ENCODE measurements at places on chromosomes 3 and 15.
A peak's percentile ranks its signal among the peaks of the same experiment; 100 is the strongest.

DNA sequence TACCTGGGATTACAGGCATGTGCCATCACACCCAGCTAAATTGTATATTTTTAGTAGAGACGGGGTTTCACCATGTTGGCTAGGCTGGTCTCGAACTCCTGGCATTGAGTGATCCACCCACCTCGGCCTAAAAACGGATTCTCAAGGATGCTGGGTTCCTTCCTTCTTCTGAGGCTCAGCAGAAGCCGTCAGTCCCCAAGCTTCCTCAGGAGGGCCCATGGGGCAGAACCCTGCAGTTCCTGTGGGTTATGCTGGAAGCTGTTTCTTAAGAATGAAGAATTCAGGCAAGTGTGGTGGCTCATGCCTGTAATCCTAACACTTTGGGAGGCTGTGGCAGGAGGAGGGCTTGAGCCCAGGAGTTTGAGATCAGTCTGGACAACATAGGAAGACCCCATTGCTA lies 29.0 kb upstream of the ZNF710 start:
- DNase-seq: no peak

DNA sequence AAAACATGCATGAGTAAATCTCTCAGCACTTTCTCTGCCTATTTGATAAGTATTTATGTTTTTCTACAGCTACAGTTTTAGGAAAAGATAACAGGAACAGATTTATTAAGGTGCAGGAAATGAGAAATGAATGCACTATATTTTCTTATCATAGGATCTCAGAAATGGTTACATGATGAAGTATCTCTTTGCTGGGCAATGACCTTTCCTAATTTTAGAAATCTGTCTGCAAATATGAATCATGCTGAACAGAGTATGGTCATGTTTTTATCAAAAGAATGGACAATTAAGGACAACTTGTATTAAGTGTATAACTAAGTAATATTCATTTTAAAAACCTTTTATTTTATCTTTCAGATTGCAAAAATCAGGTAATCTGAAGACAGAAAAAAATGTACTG lies 53.8 kb upstream of the SPPL2A start:
- no peak for DNase-seq

DNA sequence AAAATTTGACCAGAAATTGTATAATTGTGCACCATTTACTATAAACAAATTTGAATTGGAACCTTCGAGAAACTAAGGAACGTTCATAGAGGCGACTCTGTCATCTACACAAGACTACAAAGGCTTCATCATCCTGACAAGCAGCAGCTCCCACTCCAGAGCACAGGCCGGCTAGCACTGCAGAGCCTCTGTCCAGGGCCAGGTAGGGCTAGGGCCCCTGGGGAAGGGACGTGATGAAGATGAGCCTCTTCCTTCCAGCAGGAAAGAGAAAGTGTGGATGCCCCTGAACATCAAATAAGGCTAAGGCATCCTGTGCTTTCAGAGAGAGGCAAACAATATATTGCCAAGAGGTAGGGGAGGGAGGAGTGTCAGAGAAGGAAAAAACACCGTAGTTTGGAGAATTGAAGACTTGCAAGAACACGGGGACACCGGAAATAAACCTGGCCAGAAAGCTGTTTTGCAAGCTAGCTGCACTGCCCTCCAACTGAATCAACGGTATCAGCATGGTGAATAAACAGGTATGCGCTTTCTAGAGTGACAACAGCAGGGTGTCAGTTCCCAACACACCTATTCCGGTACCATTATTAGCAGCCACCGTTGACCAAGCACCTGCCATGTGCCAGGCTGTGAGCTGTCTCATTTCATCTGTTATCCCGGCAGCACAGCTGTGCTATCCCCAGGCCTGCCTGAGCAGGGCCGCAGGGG lies 12.4 kb downstream of the XXYLT1 start:
- no peak for DNase-seq

DNA sequence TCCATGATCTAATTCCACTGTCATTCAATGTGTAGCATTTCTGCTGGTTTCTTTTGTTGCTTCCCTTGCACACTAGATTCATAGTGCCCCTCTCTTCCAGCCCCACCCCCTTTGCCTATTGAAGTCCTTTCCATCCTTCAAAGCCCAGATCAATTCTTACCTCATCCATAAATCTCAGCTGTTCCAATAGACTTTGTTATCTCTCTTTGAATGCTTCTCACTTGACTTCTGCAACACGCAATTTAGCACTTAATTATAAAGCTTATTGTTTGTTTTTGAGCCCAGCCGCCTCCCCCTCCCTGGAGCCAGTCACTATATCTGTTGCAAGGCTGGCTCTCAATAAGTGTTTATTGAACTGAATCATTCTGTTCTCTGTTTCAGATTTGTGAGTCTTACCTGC lies 174.6 kb upstream of the TBL1XR1 start:
- no peak for DNase-seq

GRCh38 chr3:129769616-129770015 lies 123.9 kb downstream of the TMCC1 start:
- no peak for DNase-seq

- DNase-seq: no peak
Measured at GRCh38 chr3:176780766-176781165, 416.5 kb downstream of the TBL1XR1 start.

DNA sequence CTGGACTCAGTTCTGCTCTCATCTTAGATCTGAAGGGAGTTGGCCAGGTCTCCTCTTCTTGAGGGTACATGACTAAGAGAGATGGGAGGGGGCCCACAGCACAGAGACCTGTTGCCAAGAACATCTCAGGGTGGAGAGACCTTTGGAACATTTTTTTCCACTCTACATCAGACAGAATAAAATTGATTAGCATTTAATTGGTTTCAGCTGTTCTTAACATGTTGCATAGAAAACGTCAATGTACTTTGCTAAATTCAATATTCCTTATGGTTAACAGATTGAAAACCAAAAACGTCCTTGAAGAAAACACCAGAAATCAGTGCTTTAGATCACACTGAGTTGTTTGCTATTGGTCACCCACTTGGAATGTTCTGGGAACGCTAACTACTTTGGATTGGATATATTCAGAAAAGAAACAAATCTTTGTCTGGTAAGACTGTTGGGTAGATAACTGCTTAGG lies 36.4 kb upstream of the FSTL1 start:
- DNase-seq: no peak

DNA sequence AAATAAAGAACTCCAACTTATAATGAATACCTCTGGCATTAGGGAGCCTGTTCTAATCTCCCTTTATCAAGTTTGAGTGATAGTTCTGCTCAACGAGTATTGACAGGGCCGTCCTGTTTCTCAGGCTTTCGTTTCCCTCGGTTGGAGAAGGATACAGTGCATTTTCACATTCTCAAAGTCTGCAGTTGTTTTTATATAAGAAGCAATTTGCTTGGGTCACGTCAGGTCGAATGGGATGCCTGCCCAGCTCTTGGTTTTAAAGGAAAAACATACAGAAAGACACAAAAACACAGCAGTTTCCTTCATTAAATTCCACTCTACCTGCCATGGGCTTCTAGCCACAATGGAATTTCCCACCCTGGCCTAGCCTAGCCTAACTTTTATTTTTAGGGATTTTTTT lies 366.3 kb downstream of the TIGIT start:
- DNase-seq: no peak

DNA sequence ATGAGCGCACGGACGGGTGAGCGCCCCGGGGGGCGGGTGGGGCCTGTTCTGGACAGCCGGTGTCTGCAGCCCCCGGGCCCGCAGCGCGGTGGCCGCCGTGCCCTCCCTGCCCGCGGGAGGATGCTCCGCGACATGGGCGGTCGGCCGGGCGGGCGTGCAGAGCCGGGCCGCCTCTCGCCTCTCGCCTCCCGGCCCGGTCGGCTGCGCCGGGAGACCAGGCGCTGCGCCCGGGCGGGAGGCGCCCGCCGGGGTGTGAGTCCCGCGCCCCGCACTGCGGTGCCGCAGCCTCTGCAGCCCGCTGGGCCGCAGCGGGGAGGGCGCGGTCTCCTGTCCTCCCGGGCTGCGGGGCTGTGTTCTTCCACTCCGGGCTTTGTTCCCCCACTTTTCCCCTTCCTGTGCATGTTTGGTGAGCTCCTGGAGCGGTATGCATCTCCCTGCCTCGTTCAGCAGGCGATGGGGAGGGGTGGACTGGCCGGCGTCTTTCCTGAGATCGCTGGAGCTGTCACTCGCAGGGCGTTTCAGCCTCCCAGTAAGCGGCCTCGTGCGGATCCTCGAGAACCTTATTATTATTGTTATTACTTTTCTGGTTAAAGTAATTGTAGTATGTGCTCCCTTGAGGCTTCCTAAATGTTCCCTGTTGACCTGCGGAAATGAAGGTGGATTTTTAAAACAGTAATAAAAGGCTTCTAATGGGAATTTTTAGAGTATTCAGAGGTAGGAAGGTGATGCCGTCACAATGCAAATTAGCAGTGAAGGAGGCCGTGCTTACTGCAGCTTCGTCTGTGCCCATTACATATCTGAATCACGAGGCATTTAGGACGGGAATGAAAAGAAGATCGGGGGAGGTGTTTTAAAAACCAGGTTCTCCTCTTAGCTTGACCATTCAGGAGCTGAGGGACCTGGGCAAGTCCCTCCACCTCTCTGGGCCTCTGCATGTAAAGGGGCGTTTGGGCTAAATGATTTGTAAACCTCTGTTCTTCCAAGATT lies 593 bp downstream of the TMOD2 start:
- peak; percentile 47 for DNase-seq

DNA sequence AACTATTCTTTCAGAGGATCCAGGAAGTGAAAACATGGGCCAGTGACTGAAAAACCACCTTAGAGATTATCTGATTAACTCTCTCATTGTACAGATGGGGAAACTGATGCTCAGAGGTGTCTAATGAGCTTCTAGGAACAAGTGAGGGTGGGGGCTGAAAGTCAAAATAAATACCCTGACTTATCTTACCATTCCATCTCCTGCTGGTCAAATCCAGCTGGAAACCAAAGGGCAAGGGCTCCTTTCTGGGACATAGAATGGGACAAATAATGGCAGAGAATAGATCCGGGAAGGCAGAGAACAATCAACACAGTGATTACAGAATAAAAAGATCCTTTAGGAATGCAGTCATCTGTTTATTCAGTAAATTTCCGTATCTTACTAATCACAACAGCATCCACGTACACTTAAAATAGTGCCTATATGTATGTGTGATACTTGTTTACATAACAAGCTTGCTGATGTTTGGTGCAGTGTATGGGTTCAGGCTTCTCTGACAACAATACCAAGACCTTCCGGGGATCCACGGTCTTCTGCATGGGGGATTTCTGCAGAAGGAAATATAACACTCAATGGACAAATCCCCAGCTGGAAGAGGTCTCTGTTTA lies 173.2 kb downstream of the THSD4 start:
- no peak for DNase-seq

DNA sequence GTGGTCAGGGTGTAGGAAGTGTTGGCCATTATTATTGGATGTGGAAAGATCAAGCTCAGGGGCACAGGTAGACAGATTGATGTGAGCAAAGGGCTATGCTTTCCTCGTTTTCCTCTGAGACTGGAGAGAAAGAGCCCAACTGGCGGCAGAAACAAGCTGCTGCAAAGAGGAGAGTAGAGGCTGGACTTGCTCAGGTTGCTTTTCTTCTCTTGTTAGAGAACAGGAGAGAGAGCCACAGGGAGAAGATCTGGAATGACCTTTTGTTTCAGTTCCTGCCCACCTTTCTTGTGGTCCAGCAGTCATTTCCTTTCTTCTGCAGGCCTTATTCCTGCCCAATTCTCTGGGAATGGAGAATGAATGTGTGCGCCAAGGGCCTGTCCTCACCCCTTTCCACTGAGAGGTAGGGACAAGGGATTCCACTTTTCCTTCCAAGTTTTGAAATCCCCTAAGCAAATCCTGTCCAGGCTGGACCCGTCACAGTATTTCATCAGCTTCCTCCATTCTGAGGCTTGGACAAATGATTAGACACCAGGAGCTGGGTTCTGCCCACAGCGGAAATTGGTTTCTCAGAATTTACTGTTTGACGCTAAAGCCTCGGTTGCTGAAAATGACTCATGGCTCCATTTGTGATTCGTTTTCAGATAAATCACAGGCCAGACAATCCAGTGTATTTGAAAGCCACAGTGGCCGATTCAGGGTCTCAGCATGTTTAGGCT lies 16.1 kb downstream of the ZNF80 start:
- peak; percentile 25 for DNase-seq

GRCh38 chr3:69085168-69085832 lies 563 bp downstream of the ARL6IP5 start:
- no peak for DNase-seq

DNA sequence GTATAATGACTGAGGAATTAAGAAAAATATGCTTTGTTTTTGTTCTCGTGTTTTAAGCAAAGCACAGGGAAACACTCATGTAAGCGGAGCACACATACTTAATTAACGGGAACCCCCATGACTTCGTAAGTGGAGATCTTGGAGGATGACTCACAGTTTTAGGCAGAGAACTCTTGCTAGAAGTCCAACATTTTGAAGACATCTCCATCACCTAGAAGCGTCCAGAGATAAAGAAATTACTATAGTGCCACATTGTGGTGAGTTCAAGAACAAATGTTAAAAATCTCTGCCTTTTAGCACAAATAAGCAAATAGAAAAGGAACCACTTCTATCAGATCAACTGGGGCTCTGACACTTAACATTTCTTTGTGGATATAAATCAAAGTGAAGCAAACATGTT lies 194.1 kb upstream of the ARHGEF26 start:
- DNase-seq: no peak

DNA sequence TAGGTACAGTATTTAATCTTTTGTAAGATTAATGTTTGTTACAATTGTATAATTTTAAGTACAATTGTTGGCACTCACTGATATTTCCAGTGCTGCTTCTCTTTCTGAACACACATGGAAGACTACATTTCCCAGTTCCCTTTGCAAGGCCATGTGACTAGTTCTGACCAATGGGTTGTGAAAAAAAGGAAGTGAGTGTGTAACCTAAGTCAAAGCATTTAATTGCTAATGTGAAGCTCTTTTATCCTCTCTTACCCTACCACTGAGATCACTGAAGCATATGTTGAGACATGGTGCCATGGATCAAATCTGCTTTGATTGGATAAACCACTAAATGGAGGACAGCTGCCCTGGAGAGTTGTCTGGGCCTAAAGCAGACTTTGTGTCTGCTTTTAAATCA lies 83.9 kb upstream of the PLXND1 start:
- peak; percentile 44 for DNase-seq

DNA sequence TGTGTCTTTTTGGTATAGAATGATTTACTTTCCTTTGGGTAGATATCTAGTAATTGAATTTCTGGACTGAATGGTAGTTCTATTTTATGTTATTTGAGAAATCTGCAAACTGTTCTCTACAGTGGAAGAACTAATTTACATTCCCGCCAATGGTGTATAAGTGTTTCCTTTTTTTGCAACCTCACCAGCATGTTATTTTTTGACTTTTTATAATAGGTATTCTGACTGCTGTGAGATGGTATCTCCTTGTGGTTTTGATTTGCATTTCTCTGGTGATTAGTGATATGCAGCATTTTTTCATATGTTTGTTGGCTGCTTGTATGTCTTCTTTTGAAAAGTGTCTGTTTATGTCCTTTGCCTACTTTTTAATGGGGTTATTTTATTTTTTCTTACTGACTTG lies 607.2 kb downstream of the OTOL1 start:
- DNase-seq: no peak

DNA sequence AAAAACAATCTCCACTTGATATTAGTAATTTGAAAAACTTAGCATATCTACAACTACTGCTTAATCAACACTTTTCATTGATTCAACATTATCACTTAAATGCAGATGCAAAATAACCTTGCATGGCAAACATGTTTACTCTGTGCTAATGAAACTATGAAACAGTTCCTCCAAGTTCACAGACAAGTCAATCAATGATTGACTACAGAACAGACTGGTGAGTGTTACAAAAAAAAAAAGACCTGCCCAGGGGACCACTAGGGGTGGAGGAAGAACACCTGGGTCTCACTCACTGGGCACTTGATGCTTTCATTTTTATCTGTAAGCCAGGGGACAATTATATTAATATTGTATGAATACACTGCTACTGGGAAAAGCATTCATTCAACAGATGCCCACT lies 4.3 kb upstream of the NR2C2 start:
- DNase-seq: no peak

Measured in GM06990 (cell line).